ENCODE measurements at places on chromosomes 4 and X. TPM values are rescaled to one million over a fixed set of nuclear protein-coding genes. Genes with fewer than 3 reads are reported as not detected.

The ENPP6 gene
- total RNA-seq, result not detected

The NHSL2 gene
- 2.8 TPM for total RNA-seq

The AWAT2 gene
- total RNA-seq, result not detected

The HPGD gene
- total RNA-seq, result not detected

The CLDN34 gene
- not detected for total RNA-seq

The TMEM47 gene
- 20.2 TPM for total RNA-seq

The RBMXL3 gene
- not detected for total RNA-seq

The ADAM29 gene
- not detected for total RNA-seq

The NCAPG gene
- total RNA-seq, result 24.8 TPM

The CYP2U1 gene
- 6.4 TPM for total RNA-seq

The PCDH18 gene
- total RNA-seq, result 65.7 TPM

The RAB41 gene
- not detected for total RNA-seq

The DOK7 gene
- not detected for total RNA-seq

The NDNF gene
- not detected for total RNA-seq

The C4orf54 gene
- total RNA-seq, result not detected

The SLC4A4 gene
- 0.58 TPM for total RNA-seq

The MAGEC2 gene
- not detected for total RNA-seq

The GPR119 gene
- total RNA-seq, result not detected

The OFD1 gene
- total RNA-seq, result 7.1 TPM

The IGSF1 gene
- not detected for total RNA-seq

The DDX3X gene
- 128 TPM for total RNA-seq

The IL2RG gene
- total RNA-seq, result not detected

The ETNPPL gene
- not detected for total RNA-seq

The CXCL11 gene
- not detected for total RNA-seq

The XG gene
- 1.2 TPM for total RNA-seq

The N4BP2 gene
- total RNA-seq, result 3.0 TPM

The IL2 gene
- total RNA-seq, result not detected

The CPLX1 gene
- not detected for total RNA-seq

The MFAP3L gene
- total RNA-seq, result 1.4 TPM

The KCNIP4 gene
- total RNA-seq, result not detected

The PABPC1L2B gene
- not detected for total RNA-seq

The ANKRD50 gene
- total RNA-seq, result 12.2 TPM

The MAGEB17 gene
- total RNA-seq, result not detected

The TRPC5OS gene
- not detected for total RNA-seq

The PLAC8 gene
- 2.6 TPM for total RNA-seq

The FGG gene
- total RNA-seq, result 3.2 TPM

The CLGN gene
- total RNA-seq, result 8.9 TPM

The MAGEA10 gene
- not detected for total RNA-seq

The ARX gene
- not detected for total RNA-seq

The CFI gene
- 20.2 TPM for total RNA-seq

The UGT2B17 gene
- total RNA-seq, result not detected

The TEC gene
- total RNA-seq, result 1.4 TPM

The MAGEB10 gene
- not detected for total RNA-seq
